Astrocyte of the cerebellum (primary cell): ENCODE measurements at places on chromosomes 6 and 20.

- no peak for DNase-seq
Observed at GRCh38 chr6:142669471-142670351, 275.3 kb downstream of the HIVEP2 start.

DNA sequence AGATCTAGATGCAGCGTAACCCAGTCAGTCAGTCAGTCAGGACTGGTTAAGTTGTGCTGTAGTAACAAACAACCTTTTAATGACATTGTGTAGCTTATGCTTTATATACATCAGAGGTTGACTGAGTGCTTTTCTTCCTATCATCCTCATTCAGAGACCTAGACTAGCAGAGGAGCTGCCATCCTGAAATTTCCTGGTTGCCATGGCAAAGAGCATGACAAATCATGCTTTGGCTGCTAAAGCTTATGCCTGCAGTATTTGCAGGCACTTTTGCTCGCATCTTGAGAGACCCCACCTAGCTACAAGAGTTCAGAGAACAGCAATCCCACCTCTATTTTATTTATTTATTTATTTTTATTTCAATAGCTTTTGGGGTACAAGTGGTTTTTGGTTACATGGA lies 244.0 kb downstream of the BTBD3 start:
- DNase-seq = no peak

- DNase-seq = no peak
Observed at GRCh38 chr20:3797592-3798372, 1.7 kb downstream of the CDC25B start.

DNA sequence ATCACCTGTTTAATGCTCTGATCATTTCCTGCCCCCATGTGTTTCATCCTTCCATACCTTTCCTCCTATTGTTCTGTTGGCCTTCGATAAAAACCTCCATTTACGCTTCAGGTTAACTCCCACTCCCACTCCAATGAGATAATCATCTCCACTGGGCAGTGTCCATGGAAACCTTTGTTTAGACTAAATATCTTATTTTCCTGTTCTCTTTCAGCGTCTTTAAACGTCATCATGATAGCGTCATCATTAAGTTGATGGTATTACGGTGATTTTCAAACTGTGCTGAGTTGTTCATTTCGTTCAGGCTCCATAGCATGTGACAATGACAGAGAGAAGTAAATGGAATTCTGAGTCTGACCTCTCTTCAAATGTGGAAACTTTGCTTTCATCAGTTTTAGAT lies 970.5 kb upstream of the SLC35B3 start:
- no peak for DNase-seq

DNA sequence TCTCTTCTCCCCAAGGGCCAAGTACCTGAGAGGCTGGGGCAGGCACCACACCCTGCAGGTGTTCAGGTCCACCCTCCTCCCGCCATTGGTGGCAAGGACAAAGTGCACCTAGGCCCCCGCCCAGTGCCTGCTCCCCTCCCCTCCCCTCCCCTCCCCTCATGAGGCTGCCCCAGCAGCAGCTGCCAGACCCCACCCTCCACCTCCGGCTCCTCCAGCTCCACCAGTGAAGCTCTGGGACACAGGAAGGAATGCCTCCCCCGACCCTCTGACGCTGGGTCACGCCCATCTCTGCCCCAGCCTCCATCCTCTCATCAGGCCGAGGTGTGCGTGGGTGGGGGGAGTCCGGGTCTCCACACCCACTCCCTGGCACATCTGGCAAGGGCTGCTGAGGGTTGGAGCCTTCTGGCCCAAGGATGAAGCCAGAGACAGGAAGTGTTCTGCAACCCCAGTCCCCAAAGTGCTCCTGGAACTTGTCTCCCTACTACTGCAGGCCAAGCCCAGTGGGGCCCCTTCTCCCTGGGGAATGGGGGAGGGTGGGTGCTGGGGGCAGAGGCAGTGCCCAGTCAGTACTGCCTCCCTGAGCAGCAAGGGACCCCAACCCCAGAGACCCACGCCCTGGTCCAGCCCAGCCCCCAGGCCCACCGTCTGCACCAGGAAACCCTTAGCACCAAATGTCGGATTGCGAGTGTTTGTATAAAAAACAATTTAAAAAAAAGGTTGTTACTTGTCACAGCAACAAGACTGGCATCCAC lies 1.6 kb upstream of the UCKL1 start:
- no peak for DNase-seq

DNA sequence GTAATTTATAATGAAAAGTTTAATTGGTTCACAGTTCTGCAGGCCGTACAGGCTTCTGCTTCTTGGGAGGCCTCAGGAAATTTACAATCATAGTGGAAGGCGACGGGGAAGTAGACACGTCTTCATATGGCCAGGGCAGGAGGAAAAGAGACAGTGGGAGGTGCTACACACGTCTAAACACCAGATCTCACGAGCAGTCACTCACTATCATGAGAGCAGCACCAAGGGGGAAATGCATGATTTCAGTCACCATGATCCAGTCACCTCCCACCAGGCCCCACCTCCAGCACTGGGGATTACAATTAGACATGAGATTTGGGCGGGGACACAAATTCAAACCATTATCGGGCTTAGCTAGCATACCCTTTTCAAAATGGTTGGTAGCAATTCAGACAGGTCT lies 41.2 kb downstream of the EIF2S2 start:
- no peak for DNase-seq

DNA sequence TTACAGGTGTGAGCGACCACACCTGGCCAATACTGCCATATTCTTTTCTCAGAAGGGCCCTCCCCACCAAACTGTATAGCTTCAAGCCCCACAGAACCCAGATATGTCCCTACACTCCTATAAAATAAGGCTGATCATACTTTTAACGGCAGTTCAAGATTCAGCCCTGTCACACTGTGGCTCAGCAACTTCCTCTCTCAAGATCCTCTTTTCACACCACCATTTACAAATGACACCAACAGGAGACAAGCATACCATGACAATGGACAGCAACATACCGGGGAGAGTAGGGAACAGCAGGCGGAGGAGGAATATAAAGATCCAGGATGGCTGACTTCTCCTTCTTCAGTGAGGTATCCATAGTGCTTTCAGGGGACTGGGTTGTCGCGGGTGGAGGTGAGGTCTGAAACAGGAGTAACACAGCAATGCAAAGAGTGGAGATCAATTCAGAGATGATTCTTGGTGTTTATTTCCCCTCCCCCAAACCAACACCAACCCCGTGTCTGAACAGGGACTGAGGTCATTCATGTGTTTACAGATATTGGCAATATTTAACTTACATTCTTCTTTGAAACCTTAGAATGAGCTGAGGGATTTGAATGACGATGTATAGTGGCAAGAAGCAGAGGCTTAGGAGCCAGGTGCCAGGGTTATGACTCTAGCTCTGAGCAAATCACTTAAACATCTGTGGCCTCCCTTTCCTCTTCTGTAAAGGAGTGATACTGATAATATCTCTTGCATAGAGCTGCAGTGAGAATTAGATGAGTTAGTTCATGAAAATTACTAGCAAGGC lies 57.6 kb upstream of the IPCEF1 start:
- DNase-seq = no peak

DNA sequence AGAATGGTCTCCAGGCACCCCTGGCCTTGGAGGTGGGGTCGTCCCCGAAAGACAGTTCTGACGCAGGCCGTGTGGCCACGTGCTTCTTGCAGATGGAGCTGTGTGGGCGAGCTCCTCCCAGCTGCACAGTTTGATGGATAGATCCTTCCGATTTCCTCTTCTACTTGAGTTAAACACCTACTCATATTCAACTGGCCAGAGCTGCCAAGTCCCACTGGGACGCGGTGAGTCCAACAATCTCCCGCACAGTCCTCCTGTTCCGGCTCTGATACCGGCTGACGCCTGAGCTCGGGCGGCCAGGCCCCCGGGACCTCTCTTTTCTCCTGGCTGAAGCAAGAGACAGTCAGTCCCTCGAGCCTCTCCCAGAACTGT lies 57.9 kb upstream of the DACT2 start:
- DNase-seq = no peak

DNA sequence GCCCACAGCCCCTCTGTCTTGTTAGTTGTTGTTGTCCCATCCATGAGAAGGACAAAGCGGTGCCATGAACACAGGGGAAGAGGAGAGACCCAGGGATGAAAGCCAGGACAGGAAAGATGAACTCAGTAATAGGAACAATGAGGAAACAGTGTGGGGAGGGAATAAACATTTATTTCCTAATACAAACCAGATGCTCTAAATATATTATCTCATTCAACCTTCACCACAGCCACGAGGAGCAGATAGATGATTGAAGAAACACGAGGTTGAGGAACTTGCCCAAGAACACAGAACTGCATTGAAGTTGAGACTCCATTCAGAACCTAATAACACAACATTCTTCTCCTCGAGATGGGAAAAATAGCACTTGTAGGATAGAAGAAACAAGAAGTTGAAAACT lies 53.0 kb upstream of the AIG1 start:
- no peak for DNase-seq

DNA sequence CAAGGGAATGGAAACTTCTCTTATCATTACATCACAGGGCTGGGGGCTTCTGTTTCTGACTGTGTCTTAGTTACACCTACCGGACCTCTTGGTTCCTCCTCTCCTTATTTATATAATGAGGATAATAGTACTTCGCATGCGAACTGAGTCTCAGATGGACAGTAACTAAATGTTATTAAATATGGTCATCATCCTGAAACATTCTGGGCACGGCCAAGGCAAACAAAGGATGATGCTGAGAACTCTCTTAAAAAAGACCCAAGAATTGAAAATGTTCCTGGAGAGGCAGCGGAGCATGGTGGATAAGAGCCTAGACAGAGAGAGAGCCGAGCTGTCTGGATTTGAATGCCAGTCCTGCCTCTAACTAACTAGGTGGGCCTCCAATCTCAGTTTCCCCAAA lies 119.8 kb upstream of the SASH1 start:
- no peak for DNase-seq

GRCh38 chr6:126723541-126724170 lies 383.7 kb downstream of the CENPW start:
- DNase-seq = no peak

- DNase-seq = no peak
Observed at GRCh38 chr20:8880085-8880853, 188.6 kb upstream of the PLCB4 start.

DNA sequence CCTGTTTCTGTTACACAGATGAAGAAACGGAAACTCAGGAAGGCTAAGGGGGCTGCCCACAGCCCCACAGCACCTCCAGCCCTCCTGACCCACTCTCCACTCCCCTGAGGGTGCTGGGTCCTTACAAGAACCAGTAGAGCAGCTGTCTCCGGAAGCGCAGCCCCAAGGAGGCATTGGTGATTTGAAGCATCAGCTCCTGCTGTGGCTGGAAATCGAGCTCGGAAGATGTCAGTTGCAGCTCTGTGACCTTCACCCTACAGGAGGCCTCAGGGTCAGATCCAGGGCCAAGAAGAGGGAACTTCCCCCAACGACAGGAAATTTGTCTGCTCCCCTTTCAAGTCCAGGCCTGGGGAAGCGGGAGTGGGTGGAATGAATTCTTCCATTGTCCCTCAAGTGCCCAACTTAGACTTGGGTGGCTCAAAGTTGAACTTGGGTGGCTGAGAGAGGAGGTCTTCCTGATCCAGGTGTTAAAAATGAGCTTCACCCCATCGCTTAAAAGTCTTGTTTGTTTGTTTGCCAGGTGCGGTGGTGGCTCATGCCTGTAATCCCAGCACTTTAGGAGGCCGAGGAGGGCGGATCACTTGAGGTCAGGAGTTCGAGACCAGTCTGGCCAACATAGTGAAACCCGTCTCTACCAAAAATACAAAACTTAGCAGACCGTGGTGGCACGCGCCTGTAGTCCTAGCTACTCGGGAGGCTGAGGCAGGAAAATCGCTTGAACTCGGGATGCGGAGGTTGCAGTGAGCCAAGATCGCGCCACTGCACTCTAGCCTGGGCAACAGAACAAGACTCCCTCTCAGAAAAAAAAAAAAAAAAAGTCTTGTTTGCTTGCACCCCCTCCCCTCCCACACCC lies 1.9 kb downstream of the PLTP start:
- no peak for DNase-seq

DNA sequence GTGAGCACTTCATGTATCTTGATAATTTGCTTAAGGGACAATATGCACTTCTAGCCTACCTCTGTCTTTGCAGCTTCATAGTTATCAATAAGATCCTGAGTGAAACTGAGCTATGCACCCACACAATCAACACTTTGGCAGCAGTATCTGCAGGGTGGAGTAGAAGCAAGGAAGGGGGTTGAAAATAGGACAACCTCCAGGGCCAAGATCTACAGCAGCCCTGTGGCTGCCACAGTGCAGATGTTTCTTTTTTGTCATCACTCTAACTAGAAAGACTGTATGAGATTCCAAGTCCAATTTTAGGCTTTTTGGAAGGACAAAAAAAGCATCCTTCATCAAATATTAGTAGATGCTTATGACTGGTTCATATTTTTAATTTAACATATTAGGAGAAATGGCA lies 336.1 kb upstream of the CITED2 start:
- DNase-seq = no peak

DNA sequence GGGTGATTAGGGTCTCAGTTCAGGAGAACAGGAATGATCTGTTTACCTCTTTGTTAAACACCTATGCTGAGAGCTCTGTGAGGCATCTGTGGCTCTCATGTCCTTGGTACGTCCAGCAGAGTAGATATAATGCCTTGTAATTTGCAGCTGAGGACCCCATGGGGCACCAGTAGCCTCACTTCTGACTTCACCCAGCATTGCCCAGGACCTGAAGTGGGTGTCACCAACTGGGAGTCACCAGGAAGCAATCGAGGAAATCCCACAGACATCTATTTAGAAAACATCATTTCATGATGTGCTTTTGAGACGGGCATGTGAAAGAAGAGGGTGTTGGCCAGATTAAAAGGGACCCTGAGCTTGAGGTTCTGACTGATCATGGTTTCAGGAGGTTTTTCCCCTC lies 8.8 kb downstream of the EDN3 start:
- DNase-seq = no peak

GRCh38 chr6:31139599-31139998 lies 733 bp upstream of the PSORS1C2 start:
- DNase-seq = no peak

GRCh38 chr20:10454151-10454750 lies 19.1 kb downstream of the SLX4IP start:
- no peak for DNase-seq

- DNase-seq = no peak
Observed at GRCh38 chr20:6381887-6382286, 259.1 kb upstream of the FERMT1 start.

DNA sequence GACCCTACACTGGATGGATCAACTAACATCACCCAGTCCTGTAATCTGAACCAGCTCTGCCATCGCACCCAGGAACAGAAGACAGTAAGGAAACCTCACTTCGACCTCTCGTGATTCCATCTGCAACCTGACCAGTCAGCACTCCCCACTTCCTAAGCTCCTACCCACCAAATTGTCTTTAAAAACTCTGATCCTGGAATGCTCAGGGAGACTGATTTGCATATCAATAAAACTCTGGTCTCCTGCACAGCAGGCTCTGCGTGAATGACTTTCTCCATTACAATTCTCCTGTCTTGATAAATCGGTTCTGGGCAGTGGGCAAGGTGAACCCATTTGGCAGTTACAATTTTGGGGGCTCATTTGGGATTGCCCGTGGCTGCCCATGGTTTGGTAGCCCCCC lies 18.3 kb upstream of the AGPAT4 start:
- DNase-seq = no peak

GRCh38 chr6:35294308-35294945 lies 3.2 kb upstream of the DEF6 start:
- peak; percentile 8 for DNase-seq
